ENCODE measurements at places on chromosomes 13 and 19. TPM values are rescaled to one million over a fixed set of nuclear protein-coding genes. Genes with fewer than 3 reads are reported as not detected.

GRCh38 chr13:106350208-106350607 lies 185.3 kb downstream of the EFNB2 start:
- H3K27ac ChIP-seq: no peak overlapping the region
- DNase-seq: no peak
- no peak overlapping the region for H3K4me3 ChIP-seq
- H3K27me3 ChIP-seq: peaks cover 18% of the 10 kb centered on the region

- no peaks in the 10 kb centered on the region for H3K27me3 ChIP-seq
- H3K4me3 ChIP-seq: no peak overlapping the region
- no peaks in the 10 kb centered on the region for H3K4me1 ChIP-seq
- no peak overlapping the region for H3K27ac ChIP-seq
- no peak for DNase-seq
Measured at GRCh38 chr19:23481043-23481442, 85.8 kb upstream of the ZNF91 start.

GRCh38 chr13:26372747-26373146 lies 118.8 kb downstream of the CDK8 start:
- H3K4me1 ChIP-seq: no peaks in the 10 kb centered on the region
- no peak overlapping the region for H3K4me3 ChIP-seq
- no peaks in the 10 kb centered on the region for H3K27me3 ChIP-seq
- H3K27ac ChIP-seq: no peak overlapping the region
- DNase-seq: no peak

DNA sequence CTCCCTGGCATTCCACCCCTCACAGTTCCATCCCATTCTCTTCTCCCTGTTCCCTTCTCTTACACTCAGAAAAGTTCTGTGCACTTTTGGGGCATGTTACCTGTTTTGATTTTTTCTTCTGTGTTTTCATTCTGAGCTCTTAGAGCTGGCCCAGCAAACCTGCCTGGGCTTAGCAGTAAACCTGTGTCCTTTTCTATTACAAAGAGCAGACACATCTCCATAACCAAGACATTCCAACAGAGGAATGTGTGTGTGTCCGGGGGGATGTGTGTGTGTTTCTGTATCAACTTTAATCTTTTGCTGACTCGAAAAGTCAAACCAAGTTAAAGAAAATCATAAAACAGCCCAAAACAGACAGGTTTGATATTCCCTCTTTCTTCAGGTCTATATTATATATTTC lies 49.1 kb upstream of the SOX21 start:
- no peak overlapping the region for H3K27ac ChIP-seq
- no peaks in the 10 kb centered on the region for H3K27me3 ChIP-seq
- H3K4me1 ChIP-seq: no peaks in the 10 kb centered on the region
- H3K4me3 ChIP-seq: no peak overlapping the region

- DNase-seq: peak; percentile 44
- H3K27ac ChIP-seq: peak overlapping the region; percentile 96
- H3K27me3 ChIP-seq: no peaks in the 10 kb centered on the region
- no peaks in the 10 kb centered on the region for H3K36me3 ChIP-seq
- H3K4me1 ChIP-seq: peaks cover 59% of the 10 kb centered on the region
Measured at GRCh38 chr19:34173193-34173956, 1.1 kb downstream of the LSM14A start.

- DNase-seq: peak; percentile 34
- H3K27me3 ChIP-seq: no peaks in the 10 kb centered on the region
- H3K4me1 ChIP-seq: peaks cover 85% of the 10 kb centered on the region
- no peak overlapping the region for H3K4me3 ChIP-seq
- no peaks in the 10 kb centered on the region for H3K36me3 ChIP-seq
Measured at GRCh38 chr13:41053384-41053826, 7.9 kb upstream of the WBP4 start.

UGGT2 gene
- total RNA-seq: 49.8 TPM

IL17D gene
- total RNA-seq: 0.66 TPM

JSRP1 gene
- total RNA-seq: not detected

F7 gene
- total RNA-seq: not detected

MRPL34 gene
- 47.7 TPM for total RNA-seq

GPR42 gene
- total RNA-seq: not detected

IGFL4 gene
- total RNA-seq: not detected

CCDC122 gene
- 4.9 TPM for total RNA-seq

All from body of pancreas (tissue), 4 donors.